ENCODE measurements at places on chromosomes 16 and 17. TPM values are rescaled to one million over a fixed set of nuclear protein-coding genes. Genes with fewer than 3 reads are reported as not detected.

The P2RX1 gene
- total RNA-seq = 31.6 TPM

The CDRT15 gene
- not detected for total RNA-seq

The C16orf89 gene
- not detected for total RNA-seq

The KRT24 gene
- total RNA-seq = not detected

The AATK gene
- total RNA-seq = 2.0 TPM

The SCNN1B gene
- not detected for total RNA-seq

The NOG gene
- 12.0 TPM for total RNA-seq

The PPL gene
- not detected for total RNA-seq

The MRTFB gene
- 7.1 TPM for total RNA-seq

The TBC1D3E gene
- not detected for total RNA-seq

The KRT32 gene
- total RNA-seq = not detected

The RPH3AL gene
- total RNA-seq = 1.5 TPM

The MMP25 gene
- total RNA-seq = 1.7 TPM

The SLC13A5 gene
- total RNA-seq = not detected

The SYCE1L gene
- total RNA-seq = 0.52 TPM

The PDILT gene
- total RNA-seq = not detected

The GPATCH8 gene
- 72.9 TPM for total RNA-seq

The EFCAB3 gene
- not detected for total RNA-seq

The FOXF1 gene
- total RNA-seq = under 0.01 TPM

The FN3K gene
- total RNA-seq = 0.73 TPM

The SLX1A gene
- total RNA-seq = 22.5 TPM
